ENCODE measurements at places on chromosomes 6 and 20.

GRCh38 chr6:33895296-33895695 is 91.5 kb upstream of the MLN start:
- H3K27me3 ChIP-seq, result peaks cover 25% of the 10 kb centered on the region
- no peak for DNase-seq
- H3K27ac ChIP-seq, result no peak overlapping the region
- no peaks in the 10 kb centered on the region for H3K36me3 ChIP-seq

DNA sequence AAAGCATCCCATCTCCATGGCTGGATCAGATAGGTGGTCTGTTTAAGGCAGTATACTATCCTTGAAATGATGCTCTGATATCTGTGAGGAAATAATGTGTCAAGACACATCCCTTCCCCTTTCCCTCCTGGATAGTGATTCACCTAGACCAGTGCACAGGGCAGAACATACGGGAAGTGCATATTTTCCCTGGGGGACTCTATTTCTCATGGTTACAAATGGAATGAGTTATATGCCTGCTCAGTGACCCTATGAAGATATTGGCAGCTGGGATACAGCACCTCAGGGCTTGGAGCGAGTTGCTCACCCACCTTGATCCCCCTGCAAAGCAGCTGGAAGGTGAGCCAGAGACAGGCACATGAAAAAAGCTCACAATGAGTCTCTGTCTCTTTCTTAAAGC is 67.5 kb upstream of the PRL start:
- H3K36me3 ChIP-seq, result no peaks in the 10 kb centered on the region
- no peaks in the 10 kb centered on the region for H3K27me3 ChIP-seq
- no peak overlapping the region for H3K4me3 ChIP-seq
- no peak overlapping the region for H3K27ac ChIP-seq
- H3K4me1 ChIP-seq, result no peaks in the 10 kb centered on the region

GRCh38 chr20:50267041-50267865 is 76.6 kb downstream of the CEBPB start:
- H3K4me3 ChIP-seq, result no peak overlapping the region
- DNase-seq, result no peak
- H3K27ac ChIP-seq, result no peak overlapping the region
- no peaks in the 10 kb centered on the region for H3K36me3 ChIP-seq

DNA sequence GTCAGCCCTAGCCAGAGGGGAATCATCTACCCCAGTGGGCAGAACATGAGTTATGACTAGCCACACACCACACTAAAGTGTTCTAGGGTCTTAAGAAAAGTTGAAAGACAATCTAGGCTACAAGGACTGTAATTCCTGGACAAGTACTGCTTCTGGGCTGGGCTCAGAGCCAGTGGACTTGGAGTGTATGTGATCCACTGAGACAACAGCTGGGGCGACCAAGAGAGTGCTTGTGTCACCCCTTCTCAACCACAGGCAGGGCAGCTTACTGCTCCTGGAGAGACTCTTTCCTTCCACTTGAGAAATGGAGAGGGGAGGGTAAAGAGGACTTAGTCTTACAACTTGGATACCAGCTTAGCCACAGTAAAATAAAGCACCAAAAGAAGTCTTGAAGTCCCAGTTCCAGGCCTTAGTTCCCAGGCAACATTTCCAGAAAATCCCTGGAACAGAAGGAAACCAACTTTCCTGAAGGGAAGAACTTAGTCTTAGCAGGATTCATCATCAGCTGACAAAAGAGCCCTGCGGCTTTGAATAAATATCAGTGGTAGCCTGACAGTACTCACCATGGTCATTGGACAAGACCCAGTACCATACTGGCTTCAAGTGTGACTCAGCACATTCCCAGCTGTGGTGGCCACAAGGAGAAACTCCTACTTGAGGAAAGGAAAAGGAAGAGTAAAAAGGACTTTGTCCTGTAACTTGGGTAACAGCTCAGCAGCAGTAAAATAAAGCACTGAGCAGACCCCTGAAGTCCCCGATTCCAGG is 355.1 kb upstream of the ADGRB3 start:
- no peak overlapping the region for H3K27ac ChIP-seq
- DNase-seq, result no peak
- H3K27me3 ChIP-seq, result no peaks in the 10 kb centered on the region
- H3K4me3 ChIP-seq, result no peak overlapping the region

GRCh38 chr6:125623085-125623484 is 126.3 kb upstream of the HEY2 start:
- H3K4me1 ChIP-seq, result no peaks in the 10 kb centered on the region
- no peak for DNase-seq
- peaks cover 5% of the 10 kb centered on the region for H3K27me3 ChIP-seq
- no peak overlapping the region for H3K4me3 ChIP-seq

DNA sequence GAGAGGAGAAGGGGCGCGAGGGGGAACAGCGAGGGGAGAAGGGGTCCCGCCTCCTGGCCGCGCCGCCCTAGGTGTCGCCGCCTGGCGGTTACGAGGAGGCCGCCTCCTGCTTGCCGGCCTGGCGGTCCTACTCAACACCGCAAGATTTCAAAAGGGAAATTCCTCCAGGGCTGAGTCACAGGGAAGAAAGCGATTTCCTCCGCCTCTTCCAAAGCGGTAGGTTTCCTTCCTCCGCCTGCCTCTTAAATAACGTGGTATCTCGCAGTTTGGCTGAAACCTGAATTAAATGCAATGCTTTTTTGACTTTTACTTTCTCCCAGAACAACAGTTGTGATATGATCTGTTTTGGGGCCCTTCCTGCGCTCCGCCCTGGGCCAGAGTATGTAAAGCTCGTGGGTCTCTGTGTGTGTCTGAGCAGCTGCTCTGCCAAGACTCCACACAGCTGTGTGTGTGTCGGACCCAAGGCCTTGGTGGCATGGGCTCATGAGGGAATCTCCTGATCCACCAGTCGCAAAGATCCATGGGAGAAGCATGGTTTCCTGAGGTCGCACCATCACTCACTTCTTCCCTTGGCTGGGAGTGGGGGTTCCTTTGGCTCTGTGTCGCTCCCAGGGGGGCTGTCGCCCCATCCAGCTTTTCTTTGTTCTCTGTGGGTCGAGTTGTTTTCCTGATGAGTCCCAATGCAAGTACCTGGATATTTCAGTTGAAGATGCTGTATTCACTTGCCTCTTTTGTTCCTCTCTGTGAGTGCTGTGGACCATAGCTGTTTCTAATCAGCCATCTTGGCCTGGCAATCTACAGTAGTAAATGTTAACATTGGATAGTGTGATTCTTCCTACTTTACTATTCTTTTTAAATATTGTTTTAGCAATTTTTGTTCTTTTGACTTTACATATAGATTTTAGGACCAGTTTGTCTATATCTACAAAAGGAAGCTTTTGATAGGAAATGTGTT is 31.6 kb upstream of the NOTCH4 start:
- H3K27ac ChIP-seq, result peak overlapping the region; percentile 94
- DNase-seq, result peak; percentile 63
- peaks cover 32% of the 10 kb centered on the region for H3K4me1 ChIP-seq
- H3K36me3 ChIP-seq, result peaks cover 7% of the 10 kb centered on the region

DNA sequence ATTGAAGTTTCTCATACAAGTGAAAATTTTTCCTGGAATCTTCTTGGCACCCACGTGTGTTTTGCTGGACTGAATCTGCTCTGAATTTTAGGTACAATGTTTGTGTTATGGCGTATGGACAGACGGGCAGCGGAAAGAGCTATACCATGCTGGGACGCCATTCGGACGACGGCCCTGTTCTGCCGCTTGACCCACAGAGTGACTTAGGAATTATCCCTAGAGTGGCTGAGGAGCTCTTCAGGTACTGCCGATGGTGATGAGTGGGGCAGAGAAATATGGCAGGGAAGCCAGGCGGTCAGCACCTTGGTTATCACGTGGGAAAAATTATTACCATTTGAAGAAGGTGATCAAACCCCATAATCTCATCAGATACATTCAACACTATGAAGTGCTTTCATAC is 36.3 kb downstream of the KIF25 start:
- no peak for DNase-seq
- no peaks in the 10 kb centered on the region for H3K36me3 ChIP-seq
- H3K4me3 ChIP-seq, result no peak overlapping the region
- peaks cover 8% of the 10 kb centered on the region for H3K27me3 ChIP-seq
- H3K4me1 ChIP-seq, result no peaks in the 10 kb centered on the region

- no peak for DNase-seq
- peaks cover 8% of the 10 kb centered on the region for H3K27me3 ChIP-seq
- H3K4me1 ChIP-seq, result no peaks in the 10 kb centered on the region
- H3K4me3 ChIP-seq, result no peak overlapping the region
- H3K36me3 ChIP-seq, result no peaks in the 10 kb centered on the region
These were observed 115.1 kb upstream of the FRMD1 start for GRCh38 chr6:168193816-168194721.

DNA sequence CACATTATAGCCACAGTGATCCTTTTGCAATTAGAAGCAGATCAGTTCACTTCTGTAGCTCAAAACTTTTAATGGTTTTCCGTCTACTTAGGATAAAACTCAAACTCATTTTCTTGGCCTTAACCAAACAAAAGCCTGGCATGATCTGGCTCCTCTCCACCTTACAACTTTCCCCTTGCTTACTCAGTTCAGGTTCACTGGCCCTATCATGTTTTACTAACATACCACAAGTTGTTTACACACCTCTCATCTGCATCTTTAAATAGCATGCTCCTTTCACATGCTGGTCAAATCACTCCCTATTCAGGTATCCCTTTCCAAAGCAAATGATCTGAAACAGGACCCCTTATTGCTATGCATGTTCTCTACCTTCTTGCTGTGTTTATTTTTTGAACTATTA is 191.4 kb upstream of the FAM83B start:
- no peaks in the 10 kb centered on the region for H3K36me3 ChIP-seq
- H3K4me3 ChIP-seq, result no peak overlapping the region
- H3K27ac ChIP-seq, result no peak overlapping the region
- no peaks in the 10 kb centered on the region for H3K4me1 ChIP-seq
- no peak for DNase-seq

- H3K27me3 ChIP-seq, result peaks cover 5% of the 10 kb centered on the region
- DNase-seq, result no peak
- no peak overlapping the region for H3K27ac ChIP-seq
- H3K4me1 ChIP-seq, result peaks cover 3% of the 10 kb centered on the region
These were observed 28.8 kb downstream of the FITM2 start for GRCh38 chr20:44282192-44282591.

- H3K4me3 ChIP-seq, result no peak overlapping the region
- H3K27me3 ChIP-seq, result peaks cover 5% of the 10 kb centered on the region
- no peaks in the 10 kb centered on the region for H3K36me3 ChIP-seq
- no peak for DNase-seq
- no peaks in the 10 kb centered on the region for H3K4me1 ChIP-seq
- H3K27ac ChIP-seq, result no peak overlapping the region
These were observed 137.7 kb upstream of the HEY2 start for GRCh38 chr6:125611573-125612344.

GRCh38 chr6:152642578-152643375 is 5.6 kb upstream of the SYNE1 start:
- peaks cover 2% of the 10 kb centered on the region for H3K4me1 ChIP-seq
- DNase-seq, result no peak
- no peak overlapping the region for H3K4me3 ChIP-seq
- H3K27ac ChIP-seq, result no peak overlapping the region

Measured in memory B cell (primary cell).